Activated CD4-positive, alpha-beta T cell treated with anti-CD3 and anti-CD28 coated beads, Interleukin-2, amount 10 ng/mL, durations not matched to agents 24 days and 14 days (primary cell): ENCODE measurements at places on chromosomes 5 and 9. TPM values are rescaled to one million over a fixed set of nuclear protein-coding genes. Genes with fewer than 3 reads are reported as not detected.

DNA sequence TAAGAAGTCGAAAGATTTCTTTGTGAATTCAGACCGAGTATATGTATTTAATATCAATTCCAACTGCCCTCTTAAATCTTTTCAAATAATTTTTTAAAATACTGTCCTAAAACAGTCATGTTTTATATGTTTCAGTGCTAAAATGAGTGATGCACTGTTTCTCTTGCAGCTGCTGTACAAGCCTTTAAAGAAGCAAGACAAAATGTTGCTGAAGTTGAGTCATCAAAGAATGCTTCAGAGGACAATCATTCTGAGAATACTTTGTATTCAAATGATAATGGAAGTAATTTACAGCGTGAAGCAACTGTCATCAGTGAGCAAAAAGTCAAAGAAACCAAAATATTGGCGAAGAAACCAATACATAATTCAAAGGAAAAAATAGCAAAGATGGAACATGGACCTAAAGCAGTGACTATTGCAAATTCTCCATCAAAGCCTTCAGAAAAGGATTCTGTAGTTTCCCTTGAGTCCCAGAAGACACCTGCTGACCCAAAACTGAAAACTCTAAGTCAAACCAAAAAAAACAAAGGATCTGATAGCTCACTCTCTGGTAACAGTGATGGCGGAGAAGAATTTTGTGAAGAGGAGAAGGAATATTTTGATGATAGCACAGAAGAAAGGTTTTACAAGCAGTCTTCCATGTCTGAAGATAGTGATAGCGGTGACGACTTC lies 58.0 kb downstream of the LOX start:
- DNase-seq: no peak

- no peak for DNase-seq
These were observed 84.6 kb downstream of the PAPPA start for GRCh38 chr9:116238225-116238624.

DNA sequence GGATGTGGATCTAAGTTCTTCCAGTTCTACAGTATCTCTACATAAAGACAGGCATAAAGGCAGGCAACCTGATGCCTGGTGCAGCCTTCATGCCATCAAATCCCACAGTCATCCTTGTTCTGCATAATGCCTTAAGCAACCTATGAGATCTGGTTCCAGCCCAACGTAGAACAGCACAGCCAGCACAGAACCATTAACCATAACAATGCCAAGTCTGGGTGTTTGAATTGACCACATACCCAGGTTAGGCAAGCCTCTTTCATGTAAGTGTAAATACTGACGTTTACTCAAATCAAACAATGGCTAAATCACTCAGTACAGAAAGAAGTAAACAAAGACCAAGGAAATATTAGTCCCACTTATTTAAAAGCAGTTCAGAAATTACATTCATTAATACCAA lies 195.0 kb downstream of the ADAMTSL1 start:
- no peak for DNase-seq

DNA sequence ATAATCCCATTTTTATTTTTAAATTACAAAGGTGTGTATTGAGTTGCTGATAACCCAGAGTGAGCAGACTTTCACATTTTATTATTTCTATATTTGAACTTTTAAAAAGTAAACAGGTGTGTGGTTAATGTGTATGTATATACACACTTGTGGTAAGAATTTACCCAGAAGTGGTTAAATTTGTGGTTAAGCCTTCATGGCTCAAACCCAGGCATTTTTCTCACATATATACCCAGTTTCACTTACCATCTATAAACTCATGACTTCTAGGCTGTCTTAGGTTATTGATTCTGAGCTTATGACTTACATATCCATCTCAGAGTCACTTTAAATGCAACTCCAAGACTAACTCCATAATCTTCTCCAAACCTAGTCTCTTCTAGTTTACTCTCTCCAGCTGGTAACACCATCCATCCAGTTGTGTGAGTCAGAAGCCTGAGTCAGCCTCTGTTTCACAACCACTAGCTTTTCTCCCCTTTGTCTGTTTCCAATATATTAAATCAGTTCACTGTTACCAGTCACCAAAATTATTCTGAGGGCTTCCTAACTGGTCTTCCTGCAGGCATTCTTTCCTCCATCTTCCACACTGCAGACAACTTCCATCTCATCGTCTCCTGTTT lies 20.2 kb downstream of the ZBED3 start:
- DNase-seq: no peak

DNA sequence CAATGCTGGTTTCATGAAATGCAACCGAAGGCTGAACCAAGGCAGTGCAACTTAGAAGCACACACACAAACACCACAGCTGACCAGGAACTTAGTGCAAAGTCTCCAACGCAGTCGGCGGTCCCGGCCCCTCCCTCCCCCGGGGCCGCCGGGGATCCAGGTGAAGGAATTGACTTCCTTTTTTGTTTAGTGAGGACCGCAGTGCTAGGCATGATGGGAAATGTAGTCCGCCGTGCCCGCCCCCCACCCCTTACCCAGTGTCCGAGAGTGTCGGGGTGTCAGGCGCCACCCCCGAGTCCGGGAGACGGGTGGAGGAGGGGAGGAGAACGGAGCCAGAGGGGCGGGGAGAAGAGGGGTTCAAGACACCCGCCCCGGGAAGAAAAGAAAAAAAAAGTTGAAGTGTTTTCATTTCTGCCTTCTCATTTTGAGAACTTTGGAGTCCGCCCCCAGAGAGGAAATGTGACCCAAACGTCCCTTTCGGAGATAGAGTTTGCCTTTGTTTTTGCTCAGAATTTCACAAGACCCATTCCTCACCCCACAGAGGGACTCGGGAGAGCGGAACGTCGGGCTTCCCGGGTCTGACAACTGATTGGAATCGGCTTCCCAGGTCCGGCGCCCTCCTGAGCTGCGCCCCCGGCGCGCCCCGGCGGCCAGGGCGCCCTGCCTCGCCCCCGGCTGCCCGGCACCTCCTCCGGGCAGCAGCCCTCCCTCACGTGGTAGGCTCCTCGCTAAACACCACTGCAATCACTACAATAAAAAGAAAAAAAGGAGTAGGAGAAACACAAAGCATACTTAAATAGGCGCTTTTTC lies 2.0 kb downstream of the IER5L start:
- DNase-seq: peak; percentile 91

- DNase-seq: peak; percentile 82
These were observed 32.8 kb downstream of the ARPC5L start for GRCh38 chr9:124894741-124895170.

Gene DND1
- 2.8 and 3.8 TPM in 2 replicates for total RNA-seq

- DNase-seq: no peak
These were observed 289.3 kb downstream of the ZNF608 start for GRCh38 chr5:124457101-124457500.

DNA sequence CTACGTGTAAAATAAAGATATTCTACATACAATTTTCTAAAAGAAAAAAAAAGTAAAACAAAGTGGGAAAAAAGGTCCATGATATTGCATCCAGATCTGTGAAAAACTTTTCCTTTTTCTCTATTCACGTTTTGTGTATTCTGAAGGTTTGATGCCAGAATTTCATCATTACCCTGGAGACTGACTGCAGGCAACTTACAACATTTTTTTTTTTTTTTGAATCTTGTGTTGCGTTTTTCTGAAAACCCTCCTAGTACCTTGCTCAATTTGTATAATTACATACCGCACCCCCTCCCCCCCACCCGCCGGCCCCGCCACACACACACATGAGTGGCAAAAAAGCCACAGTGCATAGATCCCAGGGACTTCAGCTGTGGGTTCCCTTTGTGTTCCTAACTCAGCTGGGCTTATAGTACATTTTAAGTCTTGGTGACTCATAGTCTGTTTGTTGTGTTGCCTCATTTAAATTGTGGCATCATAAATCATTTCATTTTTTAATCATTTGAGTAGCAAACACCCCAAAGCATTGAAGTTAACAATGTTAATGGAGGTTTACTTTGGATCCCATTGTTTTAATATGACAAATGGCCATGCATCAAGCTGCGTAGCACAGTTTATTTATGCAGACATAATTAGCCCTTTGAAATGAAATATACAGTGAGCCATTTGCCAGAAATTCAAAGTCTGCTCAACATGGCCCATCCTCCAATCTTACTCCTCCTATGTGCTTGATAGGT lies 36.0 kb downstream of the PRDM6 start:
- no peak for DNase-seq

DNA sequence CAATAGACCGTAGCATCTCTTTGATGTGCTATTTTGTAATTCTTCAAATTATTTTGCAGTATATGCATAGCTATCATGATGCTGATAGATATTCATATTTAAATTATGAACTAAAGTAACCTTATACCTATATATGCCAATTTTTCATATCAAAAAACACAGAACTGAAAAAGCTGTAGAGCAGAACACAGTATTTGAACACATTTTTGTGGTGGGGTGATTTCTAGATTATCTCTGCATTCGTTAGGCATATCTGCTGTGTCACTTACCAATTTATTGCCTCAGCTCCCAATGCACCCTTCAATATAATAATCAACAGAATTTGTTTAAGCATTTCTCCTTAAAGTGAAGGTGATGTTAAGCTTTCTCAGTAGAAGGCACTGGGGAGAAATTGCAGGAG lies 998.2 kb downstream of the PTPRD start:
- DNase-seq: no peak

Gene RXFP3
- total RNA-seq: not detected in 2 replicates

DNA sequence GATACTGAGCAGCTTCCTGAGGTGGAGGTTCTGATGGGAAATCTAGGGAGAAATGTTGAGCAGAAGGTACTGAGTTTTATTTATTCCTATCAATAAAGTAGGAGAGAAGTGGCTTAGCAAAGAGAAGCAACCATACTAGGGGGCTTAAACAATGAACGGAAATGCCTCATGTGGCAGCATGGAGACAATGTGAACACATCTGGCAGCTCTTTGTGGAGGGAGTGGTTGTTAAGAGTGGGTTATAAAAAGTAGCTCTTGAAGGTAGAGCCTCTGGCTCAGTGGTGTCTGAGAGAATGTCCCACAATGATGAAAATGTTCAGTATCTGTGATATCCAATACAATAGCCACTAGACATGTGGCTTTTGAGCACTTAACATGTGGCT lies 52.7 kb upstream of the EQTN start:
- DNase-seq: no peak

Gene GRIA1
- not detected in 2 replicates for total RNA-seq

Gene C9
- total RNA-seq: not detected in 2 replicates

GRCh38 chr9:31445960-31446359 lies 938.5 kb upstream of the ACO1 start:
- DNase-seq: no peak

GRCh38 chr9:35912791-35913400 lies 3.6 kb downstream of the SPAAR start:
- DNase-seq: no peak
